ENCODE measurements at places on chromosomes 4 and X. TPM values are rescaled to one million over a fixed set of nuclear protein-coding genes. Genes with fewer than 3 reads are reported as not detected.

The VCX gene
- not detected for total RNA-seq

The RASL11B gene
- total RNA-seq: 9.3 TPM

The TCEAL8 gene
- total RNA-seq: 40.3 TPM

The TMEM271 gene
- total RNA-seq: 0.25 TPM

The HMGB2 gene
- 56.7 TPM for total RNA-seq

The SRPX gene
- total RNA-seq: 118 TPM

The NXF2B gene
- not detected for total RNA-seq

The FAM156A gene
- 14.7 TPM for total RNA-seq

The MTMR1 gene
- total RNA-seq: 22.6 TPM

The EVC2 gene
- 23.8 TPM for total RNA-seq

The SOD3 gene
- 280 TPM for total RNA-seq

The MYL5 gene
- total RNA-seq: 3.4 TPM

The FAAH2 gene
- 10.6 TPM for total RNA-seq

The XK gene
- 2.0 TPM for total RNA-seq

The METAP1 gene
- total RNA-seq: 32.4 TPM

The PLS3 gene
- total RNA-seq: 382 TPM

The PNMA5 gene
- not detected for total RNA-seq

The TMPRSS11A gene
- 26.0 TPM for total RNA-seq
